Suppressor macrophage treated with lipopolysaccharide for 1 hour (primary cell): ENCODE measurements at places on chromosomes 12 and 14.

GRCh38 chr14:79395061-79395460 is 816.2 kb downstream of the DIO2 start:
- no peak for DNase-seq

- DNase-seq = no peak
Measured at GRCh38 chr14:57870686-57871457, 5.0 kb upstream of the SLC35F4 start.

- no peak for DNase-seq
Measured at GRCh38 chr12:48183876-48184548, 568 bp downstream of the CCDC184 start.

DNA sequence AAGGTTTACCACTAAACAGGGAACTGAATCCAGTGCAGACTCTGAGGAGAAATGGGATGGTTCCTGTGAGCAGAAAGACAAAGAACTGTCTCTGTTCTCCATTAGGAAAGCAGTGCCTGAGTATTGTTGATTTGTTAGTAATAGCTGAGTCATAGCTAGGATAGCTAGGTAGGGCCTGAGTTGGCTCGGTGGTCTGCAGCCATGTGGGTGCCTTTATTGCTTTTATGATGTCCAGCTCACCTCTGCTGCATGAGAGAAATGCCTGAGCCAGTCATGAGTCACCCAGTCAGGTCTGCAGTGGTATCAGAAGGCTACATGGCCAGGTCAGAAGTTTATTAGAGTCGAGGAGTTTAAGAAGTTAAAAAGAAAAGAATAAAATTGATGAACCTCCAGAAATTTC is 24.2 kb downstream of the TRHDE start:
- no peak for DNase-seq

DNA sequence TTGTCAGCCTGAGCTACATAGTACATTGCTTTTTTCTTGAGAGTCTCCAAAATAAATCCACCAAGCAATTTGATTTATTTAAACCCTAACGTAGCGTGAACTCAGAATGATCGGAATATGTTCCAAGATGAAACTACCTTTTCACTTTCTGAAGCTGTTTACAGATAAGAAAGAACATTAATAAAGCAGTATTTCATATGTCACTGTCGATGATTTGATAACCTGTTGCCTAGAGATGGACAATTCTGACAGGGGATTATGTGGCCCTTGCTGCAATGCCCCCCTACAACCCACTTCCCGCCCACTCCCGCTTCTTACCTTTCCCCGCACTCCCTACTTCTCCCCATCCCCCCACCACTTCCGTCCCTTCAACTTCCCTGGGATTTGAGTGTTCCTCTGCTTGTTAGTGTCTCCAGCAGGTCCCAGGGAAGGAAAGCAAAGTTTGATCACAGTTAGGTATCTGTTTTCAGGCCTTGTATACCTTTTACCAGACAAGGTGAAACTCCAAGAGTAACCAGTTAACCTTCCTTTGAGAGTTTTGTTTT is 229.2 kb upstream of the HMGA2 start:
- DNase-seq = no peak

- DNase-seq = no peak
Measured at GRCh38 chr14:65639216-65639615, 226.7 kb downstream of the FUT8 start.

DNA sequence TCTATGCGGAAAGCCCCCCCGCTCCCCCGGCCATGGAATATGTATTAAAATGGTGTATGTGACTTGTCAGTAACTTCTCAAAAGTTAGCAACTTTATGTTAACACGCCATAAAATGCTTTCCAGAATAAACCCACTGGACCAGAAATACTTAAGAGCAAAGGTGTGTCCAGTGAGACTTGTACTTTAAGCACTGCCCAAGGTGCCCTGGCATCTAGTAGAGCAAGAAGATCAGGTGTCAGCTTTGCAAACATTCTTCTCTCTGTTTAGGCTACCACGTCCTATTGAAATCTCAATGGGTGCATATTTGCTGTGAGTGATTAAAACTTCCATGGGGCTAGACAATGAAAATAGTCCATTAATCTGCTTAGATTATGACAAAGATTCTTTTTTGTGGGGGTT is 201.2 kb downstream of the ESR2 start:
- no peak for DNase-seq

- DNase-seq = no peak
Measured at GRCh38 chr12:21054334-21054733, 76.7 kb upstream of the SLCO1B1 start.

DNA sequence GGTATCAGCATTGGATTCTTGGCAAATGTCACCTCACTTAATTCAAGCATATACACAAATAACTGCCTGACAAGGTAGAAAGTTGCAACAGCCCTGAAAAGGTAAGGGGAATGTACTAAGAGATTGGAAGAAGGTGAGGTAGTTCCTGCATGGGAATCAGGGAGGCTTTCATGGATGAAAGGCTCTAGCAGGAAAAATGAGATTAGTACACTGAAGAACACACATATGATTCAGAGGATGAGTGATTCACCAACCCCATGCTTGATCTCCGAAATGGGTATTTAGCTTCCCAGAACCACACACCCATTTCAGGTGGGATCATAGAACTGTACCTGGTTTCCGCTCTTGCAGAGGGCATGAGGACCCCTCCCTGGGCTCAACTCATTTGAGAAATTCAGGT is 65.8 kb downstream of the PAH start:
- no peak for DNase-seq

GRCh38 chr12:44976246-44976645 is 74.7 kb downstream of the DBX2 start:
- no peak for DNase-seq

- DNase-seq = no peak
Measured at GRCh38 chr12:91896286-91897024, 249.2 kb downstream of the BTG1 start.

DNA sequence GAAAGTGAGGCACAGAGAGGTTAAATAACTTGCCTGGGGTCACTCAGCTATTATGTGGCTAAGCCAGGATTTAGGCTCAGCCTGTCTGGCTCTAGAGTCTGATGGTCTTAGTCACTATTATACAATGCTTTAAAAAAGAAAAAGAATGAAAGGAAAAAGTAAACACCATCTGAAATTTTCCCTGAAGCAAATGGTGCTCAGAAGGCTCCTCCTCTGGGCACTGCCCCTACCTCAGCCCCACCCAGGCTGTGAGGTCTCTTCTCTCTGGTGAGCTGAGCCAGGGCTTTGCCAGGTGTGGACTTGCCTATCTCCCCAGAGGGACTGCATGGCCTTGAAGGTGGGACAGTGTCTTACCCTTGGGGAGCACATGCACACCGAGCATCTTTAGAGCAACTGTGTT is 117.5 kb upstream of the DYRK2 start:
- DNase-seq = no peak

DNA sequence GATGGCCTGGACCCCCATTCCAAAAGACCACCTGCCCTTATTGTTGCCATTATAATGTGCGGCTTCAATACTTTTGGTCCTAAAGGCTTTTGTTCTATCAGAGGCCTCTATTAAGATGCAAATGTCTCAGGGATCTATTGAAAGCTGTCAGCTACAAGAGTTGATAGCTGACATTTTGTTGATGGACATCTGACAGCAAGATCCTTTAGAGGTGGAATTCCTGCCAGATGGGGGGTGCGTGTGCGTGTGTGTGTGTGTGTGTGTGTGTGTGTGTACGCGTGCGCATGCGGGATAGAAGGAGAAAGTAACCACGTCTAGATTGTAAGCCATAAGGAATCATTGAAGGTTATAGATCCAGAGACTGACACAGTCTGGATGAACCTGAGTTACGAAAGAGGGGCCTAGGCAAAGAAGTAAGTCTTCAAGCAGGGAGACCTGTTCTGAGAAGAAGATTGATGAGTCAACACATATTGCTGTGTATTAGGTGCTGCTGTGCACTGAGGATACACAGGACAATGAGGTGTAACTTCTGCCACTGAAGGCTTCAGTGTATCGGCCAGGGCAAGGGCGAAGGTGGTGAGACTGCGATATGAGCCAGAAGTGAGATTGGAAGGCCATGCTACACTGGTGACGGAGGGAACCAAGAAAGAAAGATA is 89.2 kb downstream of the PRMT8 start:
- DNase-seq = no peak

DNA sequence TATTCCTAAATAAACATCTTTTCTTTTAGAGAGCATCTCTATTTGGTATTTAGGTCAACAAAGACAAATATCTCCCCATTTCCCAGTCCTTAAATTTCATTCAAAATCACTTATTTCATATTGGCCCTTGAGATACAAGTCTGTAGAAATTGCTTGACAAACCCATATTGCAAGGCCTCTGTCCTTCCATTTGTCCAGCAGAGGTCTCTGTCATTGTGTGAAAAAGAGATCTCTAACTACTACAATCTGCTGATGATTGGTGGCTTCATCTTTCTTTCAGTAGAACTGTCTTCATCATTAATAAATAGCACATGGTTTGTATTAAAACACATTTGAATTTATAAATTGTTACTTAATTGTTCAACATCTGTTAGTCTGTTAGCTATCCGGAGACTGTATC is 252.6 kb downstream of the ACSS3 start:
- DNase-seq = no peak

DNA sequence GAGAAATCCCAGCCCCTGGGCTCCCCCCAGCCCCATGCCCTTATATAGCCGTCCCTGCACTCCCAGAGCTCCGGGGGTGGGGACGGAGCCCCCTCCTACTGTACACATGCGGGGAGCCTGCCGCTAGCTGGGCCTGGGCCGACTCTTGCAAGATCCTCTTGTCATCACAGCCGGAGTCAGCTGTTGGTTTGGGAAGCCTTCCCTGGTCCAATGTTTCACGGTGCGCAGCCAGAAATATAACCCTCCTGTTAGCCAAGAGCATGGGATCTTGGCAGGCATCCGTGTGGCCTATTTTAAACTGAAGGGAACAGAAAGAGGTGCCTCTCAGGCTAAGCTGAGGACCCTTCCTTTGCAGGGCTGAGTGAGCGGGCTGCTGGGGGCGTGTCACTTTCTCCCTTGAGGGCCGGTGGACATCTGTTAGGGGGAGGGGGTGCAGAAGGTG is 175.3 kb downstream of the TSPAN9 start:
- no peak for DNase-seq
